ENCODE measurements at places on chromosomes 2 and 18. TPM values are rescaled to one million over a fixed set of nuclear protein-coding genes. Genes with fewer than 3 reads are reported as not detected.
A peak's percentile ranks its signal among the peaks of the same experiment; 100 is the strongest.

COL4A4 gene
- 2.8 TPM for total RNA-seq

LHCGR gene
- 5.7 TPM for total RNA-seq

DSG2 gene
- total RNA-seq, result 6.6 TPM

NT5DC4 gene
- not detected for total RNA-seq

MPP4 gene
- not detected for total RNA-seq

FTCDNL1 gene
- total RNA-seq, result 2.9 TPM

B4GALT6 gene
- total RNA-seq, result 2.1 TPM

RBM44 gene
- under 0.01 TPM for total RNA-seq

DNA sequence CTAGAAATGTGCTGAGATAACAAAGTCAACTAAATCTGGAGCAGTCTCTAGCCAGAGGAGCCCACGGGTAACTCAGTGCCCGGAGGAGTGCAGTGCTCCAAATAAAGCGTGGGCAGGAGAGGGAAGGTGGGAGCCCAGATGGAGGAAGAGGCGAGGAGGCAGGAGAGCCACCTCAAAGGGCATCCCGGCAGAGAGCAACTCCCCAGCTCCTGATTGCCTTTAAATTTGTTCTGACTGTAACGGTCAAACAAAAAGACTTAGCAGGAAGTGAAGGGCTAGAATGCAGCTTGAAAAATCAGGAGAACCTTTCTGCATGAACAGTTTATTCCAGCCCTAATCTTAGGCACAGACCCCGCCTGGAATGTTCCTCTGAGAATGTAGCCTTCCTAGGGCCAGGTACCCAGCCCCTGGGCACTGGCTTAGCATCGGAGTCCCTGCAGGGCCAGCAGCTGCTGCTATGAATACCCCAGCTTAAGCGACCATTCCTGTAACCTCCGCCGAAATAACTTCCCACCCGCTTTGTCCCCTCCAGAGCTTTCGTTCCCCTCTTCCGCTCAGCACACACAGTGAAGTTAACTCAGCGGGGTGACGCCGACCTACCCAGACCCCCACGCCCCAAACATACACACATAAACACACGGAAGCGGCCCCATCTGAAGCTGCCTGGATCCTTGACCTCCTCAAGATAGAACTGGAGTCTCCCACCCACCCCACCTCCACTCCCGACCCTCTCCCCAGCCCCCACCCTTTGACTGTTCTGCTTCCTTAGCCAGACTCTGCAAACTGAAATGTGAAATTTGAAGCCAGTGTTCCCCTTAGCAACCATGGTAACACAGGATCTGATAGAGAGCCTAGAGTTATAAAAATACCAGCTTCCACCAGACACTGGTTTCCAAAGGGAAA lies 123.2 kb downstream of the SMAD7 start:
- no peak overlapping the region for H3K4me3 ChIP-seq
- DNase-seq, result no peak
- H3K4me1 ChIP-seq, result no peaks in the 10 kb centered on the region
- H3K36me3 ChIP-seq, result no peaks in the 10 kb centered on the region

GRCh38 chr2:56326346-56326741 lies 142.6 kb downstream of the CCDC85A start:
- H3K27ac ChIP-seq, result no peak overlapping the region
- no peak for DNase-seq
- no peaks in the 10 kb centered on the region for H3K36me3 ChIP-seq
- no peaks in the 10 kb centered on the region for H3K4me1 ChIP-seq
- no peak overlapping the region for H3K4me3 ChIP-seq
- H3K27me3 ChIP-seq, result no peaks in the 10 kb centered on the region

DNA sequence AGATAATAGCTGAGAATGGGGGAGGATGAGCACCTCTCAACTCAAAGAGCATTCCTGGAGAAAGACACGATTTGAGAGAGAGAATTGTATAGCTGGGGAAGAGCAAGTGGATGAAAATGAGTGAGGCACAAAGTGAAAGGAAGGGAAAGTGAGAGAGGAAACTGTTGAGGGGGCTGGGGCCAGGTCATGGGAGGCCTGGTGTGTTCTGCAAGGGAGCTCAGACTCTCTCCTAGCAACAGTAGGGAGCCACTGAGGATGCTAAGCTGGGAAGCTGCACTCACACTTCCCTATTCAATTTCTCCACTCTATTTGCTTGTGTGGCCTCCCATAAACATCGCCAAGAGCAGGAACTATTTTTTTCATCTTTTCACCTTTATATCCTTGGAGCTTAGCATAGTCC lies 14.8 kb downstream of the EVA1A start:
- H3K27me3 ChIP-seq, result no peaks in the 10 kb centered on the region
- no peaks in the 10 kb centered on the region for H3K4me1 ChIP-seq
- no peak overlapping the region for H3K4me3 ChIP-seq
- no peak overlapping the region for H3K27ac ChIP-seq
- H3K36me3 ChIP-seq, result no peaks in the 10 kb centered on the region

DNA sequence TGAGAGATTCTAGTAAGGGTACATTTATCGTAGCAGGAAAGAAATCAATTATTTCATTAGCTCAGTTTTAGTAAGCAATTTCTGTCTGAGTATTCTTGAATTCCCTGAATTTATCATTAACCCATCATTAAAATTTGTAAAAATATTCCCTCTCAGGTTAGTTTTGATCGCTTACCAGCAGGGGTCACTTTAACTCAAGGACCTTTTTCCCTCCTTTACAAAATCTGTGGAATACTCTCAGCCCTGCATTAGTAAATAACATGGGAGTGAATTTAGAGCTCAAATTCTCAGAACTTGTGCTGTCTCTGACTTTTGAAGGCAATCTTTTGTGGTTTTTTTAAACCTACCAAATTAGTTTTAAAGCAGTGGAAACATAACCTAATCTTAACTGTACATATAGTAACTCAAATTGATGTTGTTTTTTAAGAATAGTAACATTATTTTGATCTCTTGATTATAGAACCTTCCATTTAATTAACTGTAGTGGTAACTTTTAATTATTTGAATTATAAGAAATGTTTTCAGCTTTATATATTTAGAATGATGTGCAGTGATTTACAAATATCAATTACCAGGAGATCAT lies 97.2 kb downstream of the AGPS start:
- no peak overlapping the region for H3K4me3 ChIP-seq
- no peaks in the 10 kb centered on the region for H3K4me1 ChIP-seq
- H3K27ac ChIP-seq, result no peak overlapping the region
- DNase-seq, result no peak

GRCh38 chr18:13797157-13797611 lies 26.8 kb upstream of the MC5R start:
- no peaks in the 10 kb centered on the region for H3K4me1 ChIP-seq
- no peaks in the 10 kb centered on the region for H3K36me3 ChIP-seq
- H3K27me3 ChIP-seq, result peaks cover 19% of the 10 kb centered on the region
- no peak overlapping the region for H3K4me3 ChIP-seq
- no peak for DNase-seq
- no peak overlapping the region for H3K27ac ChIP-seq

DNA sequence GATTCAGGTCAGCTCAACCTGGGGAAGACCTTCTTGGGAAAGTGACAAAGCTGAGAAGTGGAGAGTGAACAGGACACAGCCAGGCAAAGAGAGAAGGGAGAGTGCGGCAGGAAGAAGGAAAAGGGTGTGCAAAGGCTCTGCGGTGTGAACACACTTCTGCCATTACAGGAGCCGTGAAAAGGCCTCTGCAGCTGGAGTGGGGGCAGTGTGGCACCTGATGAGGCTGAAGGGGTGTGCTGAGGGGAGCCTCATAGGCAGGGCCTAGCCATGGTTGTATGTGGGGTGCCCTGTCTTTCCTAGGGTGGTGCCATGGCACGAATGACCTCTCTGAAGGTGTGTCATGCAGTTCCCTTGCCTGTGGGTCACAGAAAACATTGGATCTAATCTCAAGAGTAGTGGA lies 347.6 kb downstream of the CYRIA start:
- H3K27me3 ChIP-seq, result no peaks in the 10 kb centered on the region
- H3K4me3 ChIP-seq, result no peak overlapping the region
- H3K4me1 ChIP-seq, result no peaks in the 10 kb centered on the region
- no peak for DNase-seq
- no peaks in the 10 kb centered on the region for H3K36me3 ChIP-seq

- no peaks in the 10 kb centered on the region for H3K36me3 ChIP-seq
- H3K27me3 ChIP-seq, result peaks cover 48% of the 10 kb centered on the region
- peak within 1 kb of the TSS; percentile 47 for H3K4me3 ChIP-seq
- peak; percentile 57 for DNase-seq
- peaks cover 40% of the 10 kb centered on the region for H3K4me1 ChIP-seq
- H3K27ac ChIP-seq, result no peak within 1 kb of the TSS
Observed at GRCh38 chr2:14632133-14632936, at the start of gene LRATD1. TSS of gene LRATD1 (plus strand) at chr2:14632717. CDS start at chr2:14633980, 1,263 bp downstream.

GRCh38 chr2:64939332-64939917 lies 49.8 kb upstream of the SLC1A4 start:
- no peak overlapping the region for H3K4me3 ChIP-seq
- H3K36me3 ChIP-seq, result no peaks in the 10 kb centered on the region
- H3K4me1 ChIP-seq, result peaks cover 22% of the 10 kb centered on the region
- no peak for DNase-seq
- no peaks in the 10 kb centered on the region for H3K27me3 ChIP-seq

DNA sequence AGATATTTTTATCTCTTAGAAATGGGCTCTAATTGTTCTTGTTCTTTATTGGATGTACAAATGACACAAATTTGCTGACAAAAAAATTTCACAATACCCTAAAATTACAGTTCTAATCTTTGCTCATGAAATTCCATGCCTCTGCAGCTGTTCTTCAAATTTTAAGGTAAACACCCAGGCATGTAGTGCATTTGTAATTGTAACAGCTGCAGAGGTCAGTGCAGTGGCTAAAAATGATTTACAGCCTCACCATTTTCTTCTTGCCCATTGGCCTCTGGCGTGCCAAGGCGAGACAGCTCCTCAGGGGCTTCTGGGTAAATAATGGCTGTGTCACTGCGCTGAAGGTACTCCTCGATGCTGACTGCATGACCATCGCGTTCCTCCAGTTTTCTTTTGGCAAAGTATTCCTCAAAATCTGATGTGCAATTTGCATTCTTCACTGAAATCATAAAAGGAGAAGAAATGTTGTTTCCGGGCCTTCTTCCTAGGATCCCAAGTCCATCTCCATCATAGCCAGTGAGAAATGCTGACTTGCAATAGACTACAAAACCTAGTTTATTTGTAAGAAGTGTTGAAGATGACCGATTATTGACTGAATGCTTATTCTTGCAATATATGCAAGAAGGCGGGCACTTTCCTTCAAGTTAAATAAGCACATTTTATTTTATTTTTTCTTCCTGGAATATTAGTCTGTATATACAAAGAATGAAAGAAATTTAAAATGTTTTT lies 115.2 kb downstream of the ZEB2 start:
- no peaks in the 10 kb centered on the region for H3K27me3 ChIP-seq
- DNase-seq, result no peak
- H3K4me1 ChIP-seq, result peaks cover 25% of the 10 kb centered on the region
- no peak overlapping the region for H3K4me3 ChIP-seq
- peaks cover 7% of the 10 kb centered on the region for H3K36me3 ChIP-seq

- H3K27me3 ChIP-seq, result no peaks in the 10 kb centered on the region
- no peaks in the 10 kb centered on the region for H3K36me3 ChIP-seq
- peak overlapping the region; percentile 73 for H3K27ac ChIP-seq
- H3K4me3 ChIP-seq, result no peak overlapping the region
- no peak for DNase-seq
Observed at GRCh38 chr2:181848261-181848886, 43.2 kb upstream of the ITPRID2 start.

GRCh38 chr2:15667809-15668556 lies 76.3 kb downstream of the DDX1 start:
- H3K4me3 ChIP-seq, result no peak overlapping the region
- H3K4me1 ChIP-seq, result no peaks in the 10 kb centered on the region
- DNase-seq, result no peak
- no peaks in the 10 kb centered on the region for H3K27me3 ChIP-seq

GRCh38 chr2:118029025-118029424 lies 15.2 kb upstream of the CCDC93 start:
- DNase-seq, result no peak
- H3K27ac ChIP-seq, result no peak overlapping the region
- H3K4me3 ChIP-seq, result no peak overlapping the region
- H3K27me3 ChIP-seq, result no peaks in the 10 kb centered on the region
- H3K36me3 ChIP-seq, result no peaks in the 10 kb centered on the region

GRCh38 chr2:88859461-88859860 lies 168.0 kb downstream of the RPIA start:
- H3K27ac ChIP-seq, result no peak overlapping the region
- H3K36me3 ChIP-seq, result no peaks in the 10 kb centered on the region
- no peak for DNase-seq
- no peaks in the 10 kb centered on the region for H3K27me3 ChIP-seq

- H3K36me3 ChIP-seq, result no peaks in the 10 kb centered on the region
- no peak for DNase-seq
- H3K27me3 ChIP-seq, result no peaks in the 10 kb centered on the region
- H3K27ac ChIP-seq, result no peak overlapping the region
Observed at GRCh38 chr2:211939177-211939576, 599.4 kb downstream of the ERBB4 start.

GRCh38 chr2:151543876-151544275 lies 134.2 kb downstream of the RIF1 start:
- H3K36me3 ChIP-seq, result peaks cover 3% of the 10 kb centered on the region
- no peaks in the 10 kb centered on the region for H3K27me3 ChIP-seq
- DNase-seq, result no peak
- no peak overlapping the region for H3K4me3 ChIP-seq
- H3K27ac ChIP-seq, result no peak overlapping the region
- H3K4me1 ChIP-seq, result no peaks in the 10 kb centered on the region

DNA sequence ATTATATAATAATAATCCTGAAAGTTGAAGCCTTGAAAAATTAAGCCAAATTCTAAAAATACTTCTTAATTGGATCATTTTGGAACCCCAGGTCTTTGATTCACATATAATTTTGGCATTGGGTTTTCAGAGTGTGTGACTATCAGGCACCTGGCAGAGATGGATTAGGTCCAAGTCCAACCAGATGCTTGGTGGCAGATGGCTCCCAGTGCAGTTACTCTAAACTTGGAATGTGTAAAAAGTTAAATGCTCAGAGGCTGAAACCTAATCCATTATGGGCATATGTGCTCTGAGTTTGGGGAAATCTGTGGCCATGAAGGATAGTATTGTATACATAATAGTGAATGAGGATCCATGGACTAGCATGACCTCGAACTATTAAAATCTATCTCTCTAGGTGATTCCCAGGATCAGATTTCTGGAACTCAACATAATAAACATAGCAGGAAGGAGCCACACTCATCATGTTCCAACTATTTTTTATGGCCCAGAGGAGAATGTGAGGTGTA lies 333.0 kb downstream of the RPRM start:
- no peak for DNase-seq
- H3K4me3 ChIP-seq, result no peak overlapping the region
- H3K27ac ChIP-seq, result no peak overlapping the region
- H3K36me3 ChIP-seq, result no peaks in the 10 kb centered on the region
- no peaks in the 10 kb centered on the region for H3K27me3 ChIP-seq

DNA sequence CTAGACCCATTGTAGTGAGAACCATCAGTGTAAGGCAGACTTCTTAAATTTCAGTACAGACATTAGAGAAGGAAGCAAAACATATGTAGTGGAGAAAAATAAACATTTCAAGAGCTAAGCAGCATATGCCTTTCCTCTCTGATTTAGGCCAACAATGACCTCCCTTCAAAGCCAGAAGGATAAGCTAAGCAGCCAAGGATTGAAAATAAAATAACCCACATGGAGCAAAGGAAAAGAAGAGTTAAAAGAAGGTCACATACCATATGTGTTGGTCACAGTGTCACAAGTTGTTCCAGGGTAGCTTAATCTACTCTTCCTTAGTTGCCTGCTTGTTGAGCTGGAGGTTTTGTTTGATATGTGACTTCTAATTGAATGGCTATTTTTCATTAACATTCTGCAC lies 15.6 kb upstream of the LAMA1 start:
- no peak for DNase-seq
- H3K36me3 ChIP-seq, result no peaks in the 10 kb centered on the region
- H3K4me1 ChIP-seq, result no peaks in the 10 kb centered on the region
- no peak overlapping the region for H3K4me3 ChIP-seq
- no peaks in the 10 kb centered on the region for H3K27me3 ChIP-seq

- no peak for DNase-seq
- H3K4me1 ChIP-seq, result no peaks in the 10 kb centered on the region
- H3K36me3 ChIP-seq, result no peaks in the 10 kb centered on the region
- no peaks in the 10 kb centered on the region for H3K27me3 ChIP-seq
- H3K27ac ChIP-seq, result no peak overlapping the region
- no peak overlapping the region for H3K4me3 ChIP-seq
Observed at GRCh38 chr2:235278771-235279355, 215.0 kb upstream of the AGAP1 start.

Measured in tibial nerve (tissue), 4 donors.